ENCODE measurements at places on chromosomes 1 and 21. TPM values are rescaled to one million over a fixed set of nuclear protein-coding genes. Genes with fewer than 3 reads are reported as not detected.

The OXCT2 gene
- total RNA-seq, result 0.28 TPM

The RUNX3 gene
- total RNA-seq, result not detected

The SV2A gene
- total RNA-seq, result 16.4 TPM

The ZC3H12A gene
- 3.1 TPM for total RNA-seq

The COL11A1 gene
- total RNA-seq, result 10.0 TPM

The SLC22A15 gene
- total RNA-seq, result under 0.01 TPM

The ILDR2 gene
- under 0.01 TPM for total RNA-seq

The CD244 gene
- not detected for total RNA-seq

The C1orf87 gene
- not detected for total RNA-seq

The LAD1 gene
- total RNA-seq, result under 0.01 TPM

The FLG2 gene
- total RNA-seq, result not detected

All from IMR-90 (cell line).